ENCODE measurements at places on chromosomes 12 and 14.

- DNase-seq, result no peak
Measured at GRCh38 chr14:65926504-65926903, 514.0 kb downstream of the FUT8 start.

GRCh38 chr14:104845834-104846441, 19.1 kb upstream of the CEP170B start:
- no peak for DNase-seq

DNA sequence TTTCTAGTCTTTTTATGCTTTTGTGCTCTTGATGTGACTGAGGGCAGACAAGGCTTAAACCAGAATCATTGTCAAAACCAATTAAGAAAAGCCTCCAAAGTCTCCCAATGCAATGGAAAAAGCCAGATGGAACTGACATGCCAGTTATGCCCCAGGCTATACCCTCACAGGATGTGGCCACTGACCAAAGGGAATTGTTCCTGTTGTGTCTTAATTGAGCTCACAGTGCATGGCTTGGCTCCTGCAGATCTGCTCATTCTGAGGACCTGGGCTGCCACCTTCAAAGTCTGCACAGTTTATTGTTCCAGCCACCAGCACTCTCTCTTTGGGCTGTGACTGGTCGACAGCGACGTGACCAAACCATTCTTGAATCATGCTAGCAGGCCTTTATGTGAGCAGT, 17.1 kb upstream of the BICD1 start:
- DNase-seq, result no peak

DNA sequence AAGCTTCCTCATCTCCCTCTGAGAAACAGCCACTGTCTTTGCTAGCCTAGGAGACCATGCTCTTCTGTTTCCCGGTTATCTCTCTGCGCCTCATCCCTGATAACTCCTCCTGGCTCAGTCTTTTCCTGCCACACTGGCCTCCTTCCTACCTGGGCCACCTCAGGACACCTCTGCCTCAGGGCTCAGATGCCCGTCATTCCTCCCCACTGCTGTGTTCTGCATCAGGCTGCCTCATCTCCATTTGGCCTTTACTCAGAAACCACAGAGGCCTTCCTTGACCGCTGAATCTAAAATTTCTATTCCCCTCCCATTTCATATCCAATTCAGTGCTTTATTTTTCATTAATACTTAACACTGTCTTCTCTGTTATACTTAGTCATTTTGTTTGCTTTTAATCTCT, 311.0 kb upstream of the RGS6 start:
- no peak for DNase-seq

DNA sequence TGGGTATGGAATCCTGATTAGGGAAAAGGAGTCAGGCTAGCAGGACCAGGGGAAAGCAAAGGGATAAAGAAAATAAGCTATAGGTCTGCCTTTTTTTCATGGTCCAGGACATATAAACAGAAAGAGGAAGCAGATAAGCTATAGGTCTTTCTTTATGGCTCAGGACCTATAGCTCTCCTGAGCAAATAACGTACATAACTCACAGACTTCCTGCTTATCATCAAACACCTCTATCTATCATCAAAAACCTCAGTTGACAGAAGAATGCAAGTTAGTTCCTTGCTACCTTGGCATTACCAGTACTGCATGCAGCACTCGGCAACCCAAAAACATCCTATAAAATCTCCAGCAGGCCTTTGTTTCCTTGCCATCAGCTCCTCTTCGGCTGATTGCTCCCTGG, 238.7 kb upstream of the OR4E1 start:
- no peak for DNase-seq

Measured in NCI-H187 treated with DMSO at 0.1 percent for 48 hours (cell line).